Cardiac septum (tissue), 1 donor: ENCODE measurements at places on chromosomes 6 and 20.
A peak's percentile ranks its signal among the peaks of the same experiment; 100 is the strongest.

DNA sequence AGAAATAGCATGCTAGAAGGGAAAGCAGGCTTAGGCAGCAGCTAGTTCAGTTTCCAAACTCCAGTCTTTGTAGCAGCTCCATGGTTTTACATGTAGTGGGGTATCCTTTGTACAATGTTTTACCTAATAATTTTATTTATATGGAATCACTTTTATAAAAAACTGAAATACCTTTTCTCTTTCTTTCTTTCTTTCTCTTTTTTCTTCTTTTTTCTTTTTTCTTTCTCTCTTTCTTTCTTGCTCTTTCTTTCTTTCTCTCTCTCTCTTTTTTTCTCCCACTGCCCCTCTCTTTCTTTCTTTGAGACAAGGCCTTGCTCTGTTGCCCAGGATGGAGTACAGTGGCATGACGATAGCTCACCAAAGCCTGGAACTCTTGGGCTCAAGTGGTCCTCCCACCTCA lies 41.4 kb upstream of the FYN start:
- DNase-seq, result no peak

GRCh38 chr6:12866422-12867029 lies 150.0 kb downstream of the PHACTR1 start:
- DNase-seq, result no peak

DNA sequence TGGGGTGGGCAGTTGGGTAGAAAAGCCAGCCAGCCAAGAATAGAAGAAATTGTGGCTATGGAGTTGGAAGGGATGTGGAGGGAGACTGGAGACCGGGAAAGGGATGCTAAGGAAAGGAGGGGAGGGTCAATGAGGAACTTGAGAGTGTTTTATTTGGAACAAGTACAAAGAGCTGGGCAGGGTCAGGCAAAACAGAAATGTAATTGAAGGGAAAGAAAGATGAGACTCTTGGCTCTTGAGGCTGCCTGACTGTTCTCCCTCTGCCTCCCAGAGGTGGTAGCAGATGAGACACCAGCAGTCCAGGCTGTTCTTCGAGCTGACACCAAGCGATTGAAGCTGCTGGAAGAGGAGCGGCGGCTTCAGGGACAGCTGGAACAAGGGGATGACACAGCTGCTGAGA lies 12.7 kb downstream of the ABCF1 start:
- no peak for DNase-seq

GRCh38 chr6:9761220-9761619 lies 653.7 kb downstream of the TFAP2A start:
- DNase-seq, result no peak

DNA sequence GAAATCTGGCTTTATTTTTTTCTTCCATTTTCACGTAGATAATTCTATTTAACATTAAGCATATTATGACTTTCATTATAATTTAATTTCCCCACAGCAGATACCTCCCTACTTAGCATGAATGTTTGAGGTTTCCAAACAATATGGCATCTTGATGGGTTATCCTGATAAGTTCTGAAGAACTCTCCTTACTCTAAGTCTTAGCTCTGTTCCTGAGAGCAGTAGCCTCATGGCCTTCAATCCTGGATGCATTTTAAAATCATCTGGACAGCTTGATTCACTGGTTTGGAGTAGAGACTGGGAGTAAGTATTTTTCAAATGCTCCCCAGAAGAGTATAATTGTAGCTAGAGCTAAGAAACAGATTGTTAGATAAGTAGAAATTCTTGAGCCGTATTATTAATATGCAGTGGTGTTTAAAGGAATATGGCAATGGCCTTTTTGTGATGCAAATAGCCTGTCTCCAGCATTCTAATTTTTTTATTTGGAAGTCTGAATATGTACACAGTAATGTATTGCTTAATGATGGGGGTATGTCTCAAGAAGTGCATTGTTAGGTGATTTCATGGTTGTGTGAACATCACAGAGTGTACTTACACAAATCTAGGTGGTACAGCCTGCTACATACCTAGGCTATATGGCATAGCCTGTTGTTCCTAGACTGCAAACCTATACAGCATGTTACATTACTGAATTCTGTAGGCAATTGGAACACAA lies 110.5 kb upstream of the EEF1E1 start:
- DNase-seq, result no peak

GRCh38 chr6:33692760-33693158 lies 18.7 kb downstream of the UQCC2 start:
- no peak for DNase-seq

GRCh38 chr6:158376631-158377081 lies 64.4 kb downstream of the TULP4 start:
- no peak for DNase-seq

GRCh38 chr6:6703699-6704098 lies 115.2 kb downstream of the LY86 start:
- no peak for DNase-seq

GRCh38 chr6:140684776-140685550 lies 1310.5 kb upstream of the CITED2 start:
- DNase-seq, result no peak

- no peak for DNase-seq
Observed at GRCh38 chr20:753136-753535, 15.2 kb downstream of the SLC52A3 start.

DNA sequence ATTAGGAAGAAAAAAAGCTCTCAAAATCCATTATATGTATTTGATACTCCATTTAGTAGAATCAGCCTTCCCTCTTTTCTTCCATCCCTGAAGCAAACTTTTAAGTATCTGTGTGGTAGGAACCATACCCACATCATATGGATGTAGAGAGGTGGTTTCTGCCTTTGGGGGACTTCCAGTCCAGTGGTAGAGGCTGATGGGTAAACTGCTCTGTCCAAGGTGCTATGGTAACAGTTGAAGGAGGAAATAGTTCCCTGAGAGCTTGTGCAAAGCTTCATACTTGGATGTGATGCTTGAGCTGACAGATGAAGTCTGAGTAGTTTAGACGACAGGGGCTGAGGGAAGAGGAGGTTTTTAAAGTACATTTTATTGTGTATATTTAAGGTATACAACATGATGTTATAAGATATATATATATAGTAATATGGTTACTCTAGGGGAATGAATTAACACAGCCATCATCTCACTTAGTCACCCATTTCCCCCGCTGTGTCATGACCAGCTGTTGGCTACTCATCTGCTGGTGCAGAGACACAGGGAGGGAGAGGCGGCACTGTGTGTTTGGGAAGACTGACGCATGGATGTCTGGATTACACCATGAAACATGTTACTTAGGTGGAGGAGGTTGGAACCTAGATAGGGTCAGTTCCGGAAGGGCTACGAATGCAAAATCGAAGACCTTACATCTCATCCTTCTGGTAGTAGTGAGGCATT lies 185.2 kb downstream of the FARS2 start:
- DNase-seq, result no peak

DNA sequence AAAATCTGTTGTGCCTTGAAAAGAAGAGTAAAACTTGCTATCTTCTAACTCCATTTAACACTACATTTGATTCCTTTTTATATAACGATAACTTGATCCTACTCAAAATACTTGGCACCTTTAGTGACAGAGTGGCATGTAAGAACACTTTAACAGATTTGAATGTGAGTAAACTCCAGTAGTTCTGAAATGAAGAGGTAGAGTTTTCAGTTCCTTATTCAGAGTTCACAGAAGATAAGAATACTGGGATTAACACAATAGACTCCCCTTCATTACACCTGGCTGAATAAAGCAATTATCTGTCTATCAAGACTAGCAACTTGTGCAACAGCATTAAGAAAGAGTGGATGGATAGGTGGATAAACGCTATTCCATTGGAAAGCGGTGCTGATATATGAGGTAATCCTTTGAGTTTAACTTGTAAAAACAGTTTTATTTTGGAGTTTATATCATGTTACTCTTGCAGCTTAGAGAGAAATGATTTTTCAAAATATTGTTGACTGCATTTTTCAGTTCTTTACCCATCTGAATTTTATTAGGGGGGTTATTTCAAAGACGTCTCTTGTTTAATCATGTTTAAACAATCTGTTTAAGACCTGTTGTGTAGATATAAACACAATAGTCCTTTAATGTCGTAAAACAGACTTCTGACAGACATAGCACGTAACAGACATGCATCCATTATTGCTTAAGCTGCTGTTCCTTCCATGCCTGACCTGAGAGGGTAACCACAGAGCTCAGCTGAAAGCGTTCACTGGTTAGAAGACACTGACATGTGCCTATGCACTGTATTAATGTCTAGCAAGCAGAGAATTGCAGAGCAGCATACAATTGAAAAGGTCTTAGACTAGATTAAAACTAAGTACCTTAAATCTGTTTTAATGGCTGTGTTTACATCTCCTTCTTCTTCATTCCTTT lies 102.4 kb upstream of the SUPT3H start:
- DNase-seq, result no peak

DNA sequence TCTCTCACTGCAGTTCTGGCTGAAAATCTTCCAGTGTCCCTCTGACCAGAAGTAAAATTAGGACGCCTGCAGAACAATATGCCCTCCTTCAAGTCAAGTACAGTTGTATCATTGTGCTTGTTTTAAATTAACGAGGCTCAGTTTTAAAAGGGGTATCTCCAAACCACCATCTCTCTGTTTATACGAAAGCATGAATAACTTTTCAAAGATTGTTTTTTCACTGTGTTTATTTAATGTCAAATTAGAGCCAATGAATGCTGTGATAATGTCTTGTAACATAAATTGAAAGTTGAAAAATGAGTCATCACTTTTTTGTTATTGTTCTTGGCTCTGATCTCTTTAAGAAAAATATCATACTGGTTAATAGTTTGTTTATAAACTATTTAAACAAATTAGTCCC lies 230.7 kb upstream of the THEMIS start:
- no peak for DNase-seq

DNA sequence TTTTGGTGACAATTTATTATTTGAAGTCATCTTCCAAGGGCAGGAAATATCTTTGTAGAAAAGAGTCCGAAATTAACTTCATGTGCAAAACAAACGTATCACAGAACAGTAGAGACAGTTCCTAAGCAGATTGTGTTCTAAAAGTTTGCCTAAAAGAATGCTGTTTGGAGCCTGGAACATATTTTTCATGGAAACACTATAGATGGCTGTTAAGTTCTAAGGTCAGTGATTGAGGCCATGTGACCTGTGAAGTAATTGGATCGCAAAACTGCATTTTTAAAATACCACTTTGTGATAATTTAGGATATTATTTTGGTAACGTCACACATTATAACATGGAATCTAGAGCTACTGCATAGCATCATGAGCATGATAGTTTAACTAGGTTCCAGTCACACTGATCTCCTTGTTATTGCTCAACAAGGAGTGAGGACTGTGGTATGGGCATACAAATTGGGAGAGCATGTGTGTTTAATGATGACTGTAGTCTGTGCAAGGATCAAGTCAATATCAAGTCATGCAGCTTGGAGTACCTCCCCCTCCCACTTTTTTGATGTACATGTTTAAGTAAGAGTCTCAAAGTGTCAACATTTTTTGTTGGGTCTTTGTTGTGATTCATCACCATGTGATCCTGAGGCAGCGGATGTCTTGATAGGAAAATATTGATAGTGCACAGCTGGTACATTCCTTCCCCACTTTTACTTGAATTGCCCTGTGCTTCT lies 609.3 kb upstream of the CITED2 start:
- DNase-seq, result no peak

- DNase-seq, result no peak
Observed at GRCh38 chr6:132067286-132067685, 116.1 kb upstream of the CCN2 start.

DNA sequence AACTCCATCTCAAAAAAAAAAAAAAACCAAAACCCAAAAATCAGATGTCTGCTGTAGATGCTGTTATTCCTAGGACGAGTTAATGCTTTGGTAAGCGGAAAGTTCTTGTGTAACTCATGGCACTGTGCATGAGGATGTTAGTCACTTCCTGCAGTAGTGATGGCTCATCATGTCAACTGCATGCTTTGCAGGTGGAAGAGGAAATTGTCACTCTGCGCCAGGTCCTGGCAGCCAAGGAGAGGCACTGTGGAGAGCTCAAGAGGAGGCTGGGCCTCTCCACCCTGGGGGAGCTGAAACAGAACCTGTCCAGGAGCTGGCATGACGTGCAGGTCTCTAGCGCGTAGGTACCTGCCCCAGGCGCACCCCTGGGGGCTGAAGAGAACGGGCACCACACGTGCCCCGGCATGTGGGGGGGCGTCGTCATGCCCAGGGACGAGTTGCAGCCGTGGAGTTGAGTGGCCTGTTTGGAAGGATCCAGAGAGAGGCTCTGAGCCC lies 8.5 kb downstream of the TPD52L2 start:
- DNase-seq, result peak; percentile 90

DNA sequence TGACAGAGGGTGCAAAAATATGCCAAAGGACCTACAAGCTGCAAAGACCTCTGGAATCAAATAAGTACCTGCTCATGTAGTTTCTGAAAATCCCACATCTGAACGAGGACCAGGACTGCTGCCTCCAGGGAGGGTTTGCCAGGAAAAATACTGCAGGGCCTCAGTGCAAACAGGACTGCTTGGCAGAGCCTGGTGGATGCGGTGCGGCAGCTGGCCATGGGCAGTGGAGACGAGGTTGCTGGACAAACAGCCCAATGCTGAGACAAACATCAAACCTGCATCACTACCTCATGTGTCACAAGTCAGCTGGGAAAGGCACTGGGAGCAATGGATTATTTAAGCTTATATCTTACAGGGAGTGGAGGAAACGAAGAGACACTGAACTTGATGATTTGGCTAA lies 238.8 kb downstream of the PAX1 start:
- no peak for DNase-seq

DNA sequence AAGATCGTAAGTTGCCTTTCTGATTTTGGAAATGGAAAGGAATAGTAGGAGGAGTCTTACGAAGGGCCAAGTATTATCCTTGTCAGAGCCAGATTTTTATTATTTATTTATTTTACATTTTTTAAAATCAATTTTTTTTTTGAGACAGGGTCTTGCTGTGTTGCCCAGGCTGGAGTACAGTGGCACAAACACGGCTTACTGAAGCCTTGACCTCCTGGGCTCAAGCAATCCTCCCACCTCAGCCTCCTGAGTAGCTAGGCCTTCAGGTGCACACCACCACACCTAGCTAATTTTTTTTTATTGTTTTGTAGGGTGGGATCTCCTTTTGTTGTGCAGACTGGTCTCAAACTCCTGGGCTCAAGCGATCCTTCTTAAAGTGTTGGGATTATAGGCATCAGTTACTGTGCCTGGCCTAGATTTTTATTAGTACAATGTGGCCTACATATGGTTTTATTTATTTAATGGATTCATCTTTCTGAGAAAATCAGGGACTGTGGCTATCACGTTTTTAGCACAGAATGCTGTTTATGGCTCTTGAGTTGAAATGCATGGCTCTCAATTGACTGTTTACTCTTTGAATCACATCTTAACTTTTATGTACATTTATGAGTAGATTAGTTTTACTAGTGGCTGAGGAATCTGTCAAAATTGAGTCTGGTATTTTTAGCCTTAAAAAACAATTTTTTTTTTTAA lies 16.7 kb downstream of the CDC5L start:
- DNase-seq, result no peak

- DNase-seq, result no peak
Observed at GRCh38 chr6:23334360-23334759, 765.0 kb downstream of the HDGFL1 start.

DNA sequence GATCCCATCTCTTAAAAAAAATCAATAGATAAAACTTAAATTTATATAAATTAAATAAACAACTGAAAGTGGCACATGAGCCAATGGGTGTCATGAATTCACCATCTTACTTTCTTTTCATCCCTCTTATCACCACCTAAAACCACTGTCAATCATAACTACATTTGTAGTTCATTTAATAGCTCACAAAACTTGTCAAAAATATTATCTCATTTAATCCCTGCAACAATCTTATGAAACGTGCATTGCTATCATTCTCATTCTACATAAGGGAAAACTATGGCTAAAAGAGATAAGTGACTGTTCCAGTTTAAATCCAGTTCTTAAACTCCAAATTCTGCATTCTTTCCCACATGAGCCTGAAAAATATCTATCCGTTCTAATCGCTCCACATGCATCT lies 80.6 kb upstream of the BEND6 start:
- DNase-seq, result no peak
